ENCODE measurements at places on chromosomes 2 and 18.

DNA sequence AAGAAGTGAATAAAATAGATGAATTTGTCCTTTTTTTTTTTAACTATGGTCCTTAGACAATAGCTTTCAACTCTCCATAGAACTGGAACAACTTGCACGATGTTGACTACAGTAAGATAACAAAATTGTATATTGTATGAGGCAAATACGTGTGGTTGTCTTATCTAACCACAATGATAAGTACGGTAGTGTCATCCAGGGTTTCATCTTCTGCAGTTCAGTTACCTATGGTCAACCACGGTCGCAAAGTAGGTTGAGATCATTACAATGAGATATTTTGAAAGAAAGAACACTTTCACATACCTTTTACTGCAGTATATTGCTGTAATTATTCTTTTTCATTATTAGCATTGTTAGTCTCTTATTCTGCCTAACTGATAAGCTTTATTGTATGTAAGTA lies 295.2 kb downstream of the PARD3B start:
- no peak for DNase-seq

GRCh38 chr2:127873707-127874303 lies 12.0 kb downstream of the AMMECR1L start:
- DNase-seq, result no peak

GRCh38 chr2:237465515-237466148 lies 21.4 kb upstream of the MLPH start:
- no peak for DNase-seq

DNA sequence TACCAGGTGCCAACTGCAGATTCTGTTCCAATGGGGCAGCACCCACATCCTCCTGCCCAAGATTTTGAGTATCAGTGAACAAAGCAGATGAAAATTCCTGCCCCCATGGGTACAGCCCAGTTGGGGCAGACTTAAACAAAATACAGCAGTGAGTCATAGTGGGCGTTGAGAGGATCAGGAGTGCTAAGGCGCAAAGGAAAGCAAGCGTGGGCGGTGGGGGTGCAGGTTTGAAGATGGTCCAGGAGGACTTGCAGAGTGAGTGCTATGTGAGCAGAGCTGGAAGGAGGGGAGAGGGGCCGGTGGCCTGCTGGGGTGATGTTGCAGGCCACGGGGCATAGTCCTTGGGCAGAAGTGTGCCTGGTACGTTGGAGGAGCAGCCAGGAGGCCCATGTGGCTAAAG lies 24.7 kb downstream of the STEAP3 start:
- DNase-seq, result no peak

GRCh38 chr2:115558725-115559124 lies 1116.3 kb downstream of the DPP10 start:
- DNase-seq, result no peak

DNA sequence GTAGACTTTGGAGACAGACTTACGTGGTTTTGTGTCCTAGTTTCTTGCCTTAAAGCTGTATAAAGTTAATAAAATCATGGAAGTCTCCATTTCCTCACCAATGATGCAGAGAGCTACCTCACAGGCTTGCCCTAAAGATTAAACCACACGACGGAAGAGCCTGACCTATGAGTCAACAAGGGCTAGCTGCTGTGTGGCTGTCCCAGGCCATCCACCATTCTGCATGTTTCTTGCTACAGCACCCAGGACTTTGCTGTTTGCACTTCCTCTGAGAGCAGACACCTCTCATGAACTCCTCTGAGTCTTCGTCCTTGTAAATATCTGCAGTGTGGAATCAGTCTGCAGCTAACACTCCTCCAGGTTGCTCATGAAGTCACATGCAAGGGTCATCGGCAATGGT lies 160.0 kb upstream of the TRIB2 start:
- DNase-seq, result no peak

DNA sequence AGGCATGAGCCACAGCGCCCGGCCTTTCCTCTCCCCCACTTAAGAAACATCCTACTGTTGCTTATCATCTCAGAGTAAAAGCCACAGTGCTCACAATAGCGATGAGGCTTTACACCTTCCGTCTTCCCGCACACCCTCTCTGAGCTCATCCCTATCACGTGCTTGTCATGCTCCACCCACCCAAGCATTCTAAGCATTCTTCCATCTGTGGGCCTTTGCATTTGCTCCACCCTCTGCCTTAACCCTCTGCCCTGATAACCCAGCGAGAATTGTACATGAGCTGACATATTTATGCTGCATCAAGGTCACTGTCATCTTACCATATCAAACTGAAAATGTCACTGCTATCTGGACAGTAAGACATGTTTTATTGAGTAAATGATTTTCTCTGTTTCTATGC lies 22.6 kb downstream of the FOXI3 start:
- DNase-seq, result no peak

DNA sequence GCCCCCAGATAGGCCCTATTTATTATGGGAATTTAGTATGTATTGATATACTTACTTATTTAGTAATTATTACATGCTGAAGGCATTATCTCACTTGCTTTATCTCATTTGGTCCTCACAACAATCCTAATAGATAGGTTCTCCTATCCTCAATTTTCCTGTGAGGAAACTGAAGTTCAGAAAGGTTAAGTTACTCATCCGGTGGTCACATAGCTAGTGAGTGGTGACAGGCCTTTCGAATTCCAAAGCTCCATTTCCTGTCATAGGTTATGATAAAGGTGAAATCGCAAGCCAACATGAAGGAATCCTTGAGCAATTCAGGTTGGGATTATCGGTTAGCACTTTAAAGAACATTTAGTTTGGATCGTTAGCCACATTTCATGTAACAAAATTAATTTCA lies 33.3 kb downstream of the NAB1 start:
- no peak for DNase-seq

Data from brain pericyte (primary cell).